EL (cell line): ENCODE measurements at places on chromosomes 12 and 14.

GRCh38 chr12:57845478-57846284 lies 848 bp downstream of the CTDSP2 start:
- DNase-seq = peak; percentile 54

DNA sequence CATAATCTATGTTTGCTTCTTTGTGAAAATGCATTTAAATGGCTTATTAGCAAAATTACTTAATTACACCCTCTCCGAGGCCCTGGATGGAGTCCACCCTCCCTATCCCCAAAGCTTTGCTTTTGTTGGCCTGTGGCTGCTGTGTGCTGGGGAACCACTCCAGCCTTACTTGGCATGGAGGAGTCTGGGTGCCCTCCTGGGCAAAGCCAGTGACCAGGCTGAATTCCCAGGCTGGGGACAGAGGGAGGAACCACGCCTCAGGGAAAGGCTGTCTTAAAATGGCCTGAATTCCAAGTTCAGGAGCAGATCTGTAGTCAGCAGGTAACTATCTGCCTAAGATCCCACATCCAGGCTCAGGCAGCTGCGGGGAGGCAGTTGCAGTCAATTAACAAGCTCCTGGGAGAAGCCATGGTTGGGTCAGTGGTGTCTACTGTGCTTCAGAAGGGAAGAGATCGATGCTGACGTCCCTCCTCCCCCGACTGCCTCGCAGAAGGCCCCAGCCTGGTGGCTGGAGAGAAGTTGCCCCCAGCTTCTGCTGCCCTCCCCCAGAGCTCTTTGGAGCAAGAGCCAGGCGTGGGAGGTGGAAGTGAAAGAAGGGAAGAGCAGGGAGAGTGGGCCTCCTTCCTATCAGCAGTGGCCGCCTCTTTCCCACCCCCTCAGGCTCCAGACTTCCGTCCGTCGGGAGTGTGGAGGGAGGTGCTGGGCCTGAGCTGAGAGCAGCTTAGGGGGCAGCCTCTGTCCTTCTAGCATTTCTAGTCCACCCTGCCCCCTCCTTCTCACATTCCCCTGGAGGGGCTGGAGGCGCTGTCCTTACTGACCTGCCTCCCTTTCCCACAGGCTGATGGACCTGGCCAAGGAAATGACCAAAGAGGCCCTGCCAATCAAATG lies 11.3 kb downstream of the VASH1 start:
- peak; percentile 51 for DNase-seq

- no peak for DNase-seq
These were observed 79.6 kb downstream of the HMGA2 start for GRCh38 chr12:65903691-65904383.

DNA sequence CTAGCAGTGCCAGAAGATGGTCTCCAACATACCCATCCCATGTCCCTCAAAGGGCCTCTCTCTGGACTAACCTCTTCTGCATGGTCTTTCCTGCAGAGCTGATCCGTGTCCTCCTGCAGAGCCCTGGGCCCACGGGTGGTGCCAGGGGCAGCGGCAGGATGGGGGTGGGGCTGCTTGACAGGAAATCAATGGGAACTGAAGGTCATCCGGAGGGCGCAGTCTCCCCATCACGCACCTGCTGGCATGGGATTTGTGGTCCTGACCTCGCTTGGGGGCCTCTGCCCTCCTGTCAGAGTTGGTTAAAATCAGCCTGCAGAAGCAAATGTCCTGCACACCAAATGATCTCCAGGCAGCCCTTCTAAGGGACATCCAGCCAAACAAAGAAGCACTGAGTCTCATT lies 110.2 kb downstream of the DPF3 start:
- DNase-seq = no peak

- peak; percentile 88 for DNase-seq
These were observed 328.2 kb downstream of the ZFP36L1 start for GRCh38 chr14:68464711-68465110.

GRCh38 chr12:53054112-53054878 lies 4.4 kb downstream of the TNS2 start:
- peak; percentile 87 for DNase-seq

DNA sequence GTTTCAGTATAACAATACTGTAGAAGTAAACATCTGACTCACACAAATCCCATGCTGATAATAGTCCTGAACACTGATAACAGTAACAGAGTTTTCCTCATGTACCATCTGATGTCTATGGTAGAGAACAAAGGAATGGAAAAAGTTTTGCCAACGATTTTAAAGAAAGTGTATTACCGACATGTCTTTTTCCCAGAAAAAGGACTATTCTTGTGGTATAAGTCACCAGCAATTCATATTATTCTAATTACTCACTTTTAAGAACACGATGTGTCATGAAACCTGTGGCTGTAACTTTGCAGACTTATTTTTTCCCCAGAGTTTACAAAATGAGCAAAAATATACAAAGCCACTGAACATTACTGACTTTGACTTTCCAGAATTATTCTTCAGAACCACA lies 40.1 kb upstream of the DCN start:
- peak; percentile 56 for DNase-seq
